ENCODE measurements at places on chromosomes 2 and 18.
A peak's percentile ranks its signal among the peaks of the same experiment; 100 is the strongest.

GRCh38 chr2:196130039-196130825 lies 41.1 kb downstream of the STK17B start:
- H3K4me3 ChIP-seq = no peak overlapping the region
- peaks cover 46% of the 10 kb centered on the region for H3K36me3 ChIP-seq
- no peak overlapping the region for H3K27ac ChIP-seq
- H3K4me1 ChIP-seq = no peaks in the 10 kb centered on the region

DNA sequence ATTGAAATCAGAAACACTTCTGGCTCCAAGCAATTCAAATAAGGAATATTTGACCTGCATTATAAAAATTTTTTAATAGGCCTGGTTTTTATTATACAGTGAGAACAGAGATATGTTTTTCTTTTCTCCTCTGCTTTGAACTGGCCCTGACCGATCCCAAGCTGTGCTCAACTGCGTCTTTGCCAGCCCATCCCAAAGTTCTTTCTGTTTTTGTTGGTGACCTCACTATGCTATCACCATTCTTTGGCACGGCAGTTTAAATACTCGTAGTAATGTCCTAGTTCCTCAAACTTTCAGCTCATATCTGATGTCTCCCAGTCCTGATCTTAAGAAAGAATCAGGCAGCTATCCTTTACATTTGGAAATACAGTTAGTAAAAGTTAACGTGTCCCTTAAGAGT lies 42.3 kb upstream of the NETO1 start:
- no peak overlapping the region for H3K4me3 ChIP-seq

GRCh38 chr18:29156531-29156930 lies 979.6 kb upstream of the CDH2 start:
- no peak overlapping the region for H3K27ac ChIP-seq
- no peak for DNase-seq
- no peaks in the 10 kb centered on the region for H3K27me3 ChIP-seq
- H3K4me1 ChIP-seq = no peaks in the 10 kb centered on the region
- no peak overlapping the region for H3K4me3 ChIP-seq

- no peak overlapping the region for H3K27ac ChIP-seq
- H3K4me3 ChIP-seq = no peak overlapping the region
- no peaks in the 10 kb centered on the region for H3K36me3 ChIP-seq
- no peak for DNase-seq
- H3K4me1 ChIP-seq = peaks cover 6% of the 10 kb centered on the region
These were observed 27.2 kb upstream of the LANCL1 start for GRCh38 chr2:210503725-210504191.

DNA sequence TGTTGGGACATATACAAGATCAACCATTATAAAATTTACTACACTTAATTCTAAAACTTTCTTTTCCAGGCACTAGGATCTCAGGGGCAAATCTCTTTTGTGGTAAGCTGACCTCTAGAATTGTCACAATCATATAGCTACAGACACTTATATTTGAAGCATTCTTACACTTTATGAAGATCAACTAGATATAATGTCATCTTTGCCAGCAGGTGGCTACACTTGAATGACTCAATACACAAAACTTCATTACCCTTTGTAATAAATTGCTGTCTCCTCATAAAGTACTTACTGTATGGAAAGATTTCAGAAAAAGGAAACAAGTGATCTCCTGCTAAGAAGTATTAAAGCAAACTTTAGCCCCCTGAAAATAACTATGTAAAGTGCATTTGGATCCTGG lies 77.8 kb downstream of the RDH14 start:
- no peak overlapping the region for H3K4me3 ChIP-seq
- H3K27me3 ChIP-seq = no peaks in the 10 kb centered on the region
- H3K36me3 ChIP-seq = no peaks in the 10 kb centered on the region
- H3K4me1 ChIP-seq = no peaks in the 10 kb centered on the region
- H3K27ac ChIP-seq = no peak overlapping the region
- no peak for DNase-seq

- H3K27ac ChIP-seq = no peak overlapping the region
- H3K4me3 ChIP-seq = no peak overlapping the region
- H3K36me3 ChIP-seq = no peaks in the 10 kb centered on the region
- no peak for DNase-seq
- peaks cover 7% of the 10 kb centered on the region for H3K27me3 ChIP-seq
These were observed 18.7 kb upstream of the PTPN4 start for GRCh38 chr2:119741001-119741400.

DNA sequence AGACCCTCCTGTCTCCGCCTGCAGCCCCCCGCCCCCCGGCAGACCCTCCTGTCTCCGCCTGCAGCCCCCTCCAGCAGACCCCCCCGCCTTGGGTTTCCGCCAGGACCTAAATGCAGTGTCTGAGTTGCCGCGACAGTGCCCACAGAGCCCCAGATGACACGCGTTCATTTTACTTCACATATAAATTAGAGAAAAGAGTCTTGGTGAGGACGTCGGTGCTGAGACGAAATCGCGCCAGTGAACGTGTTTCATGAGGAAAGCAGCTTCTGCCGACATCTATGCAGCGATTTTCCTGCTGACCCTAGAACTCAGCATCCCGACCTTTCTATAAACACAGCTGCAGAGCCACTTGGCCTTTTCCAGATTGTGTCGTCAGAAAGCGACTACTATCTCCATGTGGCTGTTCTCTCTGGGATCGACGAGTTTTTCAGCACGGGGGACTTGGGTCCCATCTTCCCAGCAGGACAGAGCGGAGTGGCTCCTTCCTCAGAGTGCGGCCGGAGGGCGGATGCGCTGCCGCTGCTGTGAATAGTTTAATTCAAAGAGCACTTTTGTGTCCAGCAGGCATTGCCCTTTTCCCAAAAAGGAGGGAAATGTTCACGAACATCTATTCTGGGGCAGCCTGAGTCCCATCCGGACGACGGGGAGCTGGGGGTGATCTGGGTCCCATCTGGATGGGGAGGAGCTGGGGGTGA lies 136.7 kb downstream of the NFATC1 start:
- H3K27ac ChIP-seq = no peak overlapping the region
- no peaks in the 10 kb centered on the region for H3K27me3 ChIP-seq
- H3K4me1 ChIP-seq = peaks cover 4% of the 10 kb centered on the region

DNA sequence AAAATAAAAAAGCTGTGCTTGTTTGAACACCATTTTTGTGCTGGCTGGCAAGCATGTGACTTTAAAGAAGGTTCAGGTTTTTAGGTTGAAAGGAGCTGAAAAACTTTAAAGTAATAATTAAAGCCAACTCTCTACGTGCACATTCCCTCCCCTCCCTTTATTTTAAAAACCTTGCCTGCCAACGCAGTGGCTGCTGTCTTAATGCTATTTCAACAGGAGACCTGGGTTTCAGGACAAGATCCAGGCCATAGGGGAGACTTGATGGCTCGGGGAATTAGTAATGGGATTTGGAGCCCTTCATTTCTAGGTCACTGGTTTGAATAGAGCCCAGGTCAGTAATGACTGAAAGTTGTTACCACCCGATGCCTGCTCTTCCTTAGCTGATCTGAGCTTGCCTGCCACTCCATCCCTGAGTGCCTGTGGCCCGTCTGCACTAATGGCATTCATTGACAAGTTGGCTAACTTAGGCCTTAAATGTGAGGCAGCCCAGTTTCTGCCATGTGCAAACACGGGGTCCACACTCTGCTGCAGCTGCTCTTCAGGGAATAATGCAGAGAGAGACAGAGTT lies 1233.2 kb upstream of the ZEB2 start:
- H3K27me3 ChIP-seq = no peaks in the 10 kb centered on the region
- H3K4me3 ChIP-seq = no peak overlapping the region
- no peak for DNase-seq

- H3K27me3 ChIP-seq = no peaks in the 10 kb centered on the region
- no peak overlapping the region for H3K4me3 ChIP-seq
- H3K4me1 ChIP-seq = no peaks in the 10 kb centered on the region
These were observed 264.8 kb upstream of the FSIP2 start for GRCh38 chr2:185473838-185474237.

- no peak overlapping the region for H3K4me3 ChIP-seq
- H3K4me1 ChIP-seq = peaks cover 47% of the 10 kb centered on the region
- peaks cover 2% of the 10 kb centered on the region for H3K36me3 ChIP-seq
These were observed 30.7 kb downstream of the CCDC141 start for GRCh38 chr2:179019260-179019659.

- H3K27me3 ChIP-seq = no peaks in the 10 kb centered on the region
- no peaks in the 10 kb centered on the region for H3K4me1 ChIP-seq
- no peak overlapping the region for H3K27ac ChIP-seq
- H3K4me3 ChIP-seq = no peak overlapping the region
- H3K36me3 ChIP-seq = no peaks in the 10 kb centered on the region
- DNase-seq = no peak
These were observed 45.9 kb downstream of the HS1BP3 start for GRCh38 chr2:20604951-20605381.

DNA sequence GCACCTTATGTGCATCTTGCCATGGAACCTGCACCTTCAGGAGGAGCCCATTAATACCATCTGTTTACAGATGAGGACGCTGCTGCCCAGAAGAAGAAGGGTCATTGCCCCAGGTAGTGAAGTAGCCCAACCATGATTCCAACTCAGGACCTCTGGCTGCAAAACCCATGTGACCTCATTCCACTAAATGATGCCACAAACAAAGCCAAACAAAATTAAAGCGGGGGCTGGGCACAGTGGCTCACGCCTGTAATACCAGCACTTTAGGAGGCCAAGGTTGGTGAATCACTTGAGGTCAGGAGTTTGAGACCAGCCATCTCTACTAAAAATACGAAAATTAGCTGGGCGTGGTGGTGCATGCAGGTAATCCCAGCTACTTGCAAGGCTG lies 202.1 kb downstream of the EIPR1 start:
- H3K36me3 ChIP-seq = peaks cover 43% of the 10 kb centered on the region
- H3K27ac ChIP-seq = no peak overlapping the region
- H3K27me3 ChIP-seq = no peaks in the 10 kb centered on the region
- no peak for DNase-seq
- H3K4me3 ChIP-seq = no peak overlapping the region

GRCh38 chr2:191048073-191048472 lies 34.1 kb upstream of the STAT1 start:
- H3K4me3 ChIP-seq = no peak overlapping the region
- no peak for DNase-seq
- no peaks in the 10 kb centered on the region for H3K36me3 ChIP-seq
- H3K27me3 ChIP-seq = peaks cover 9% of the 10 kb centered on the region
- no peak overlapping the region for H3K27ac ChIP-seq
- H3K4me1 ChIP-seq = no peaks in the 10 kb centered on the region

DNA sequence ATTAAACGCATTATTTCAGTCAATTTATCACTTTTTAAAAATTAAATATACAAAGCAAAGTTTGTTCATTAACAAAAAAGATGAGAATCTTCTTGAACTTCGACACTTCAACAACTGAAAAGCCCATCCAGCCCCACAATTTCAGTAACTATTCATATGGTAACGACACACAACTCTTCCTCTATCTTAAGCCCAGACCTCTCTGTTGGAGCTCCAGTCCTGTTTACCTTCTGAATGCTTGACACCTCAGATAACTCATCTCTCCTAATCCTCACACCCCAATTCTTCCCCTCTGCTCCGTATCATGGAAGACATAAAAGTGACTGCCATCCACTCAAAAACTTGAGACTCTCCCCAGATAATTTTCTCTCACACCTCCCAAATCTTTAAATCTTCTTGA lies 12.6 kb downstream of the USP37 start:
- no peak overlapping the region for H3K4me3 ChIP-seq
- peak overlapping the region; percentile 2 for H3K27ac ChIP-seq
- no peaks in the 10 kb centered on the region for H3K27me3 ChIP-seq
- no peak for DNase-seq

DNA sequence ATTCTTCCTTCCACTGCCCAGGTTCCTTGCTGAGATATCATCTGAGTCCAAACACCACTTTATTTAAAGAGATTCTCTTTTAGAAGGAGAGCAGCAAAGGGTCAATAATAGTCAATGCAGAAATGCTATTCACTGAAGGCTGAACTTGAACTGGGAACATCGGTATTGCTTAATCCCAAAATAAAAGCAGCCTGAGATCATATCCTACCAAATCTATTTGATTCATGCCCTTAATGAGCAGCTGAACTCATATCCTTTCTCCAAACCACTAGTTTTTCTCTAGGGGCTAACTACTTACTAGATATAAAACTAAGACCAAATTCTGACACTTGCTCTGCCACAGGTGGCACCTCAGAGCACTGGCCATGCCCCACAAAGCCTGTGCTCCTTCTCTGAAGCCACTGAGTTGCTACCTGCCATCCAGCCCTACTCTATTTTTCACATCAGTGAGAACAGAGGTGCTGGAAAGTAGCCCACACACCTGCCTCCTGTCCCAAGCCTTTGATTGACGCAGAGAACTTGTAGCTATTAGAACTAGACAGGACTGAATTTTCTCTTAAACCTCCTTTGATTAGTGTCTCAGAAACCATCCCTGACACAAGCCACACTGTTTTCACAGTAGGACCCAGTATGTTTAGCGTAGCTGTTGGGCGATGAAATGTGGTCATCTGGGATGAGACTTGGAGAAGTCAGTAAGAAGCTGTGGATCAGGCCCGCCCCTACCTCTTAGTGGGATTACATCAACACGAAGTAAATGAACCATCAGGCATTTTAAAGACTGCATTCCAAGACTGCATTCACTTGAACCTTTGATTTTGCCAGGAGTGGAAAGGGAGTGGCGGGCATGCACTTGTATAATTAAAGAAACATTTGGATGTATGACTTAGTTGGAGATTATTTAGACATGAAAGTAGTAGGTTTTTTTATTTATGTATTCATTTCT lies 124.3 kb downstream of the RBMS1 start:
- H3K36me3 ChIP-seq = peaks cover 22% of the 10 kb centered on the region
- H3K27ac ChIP-seq = no peak overlapping the region
- H3K4me3 ChIP-seq = no peak overlapping the region
- DNase-seq = no peak

DNA sequence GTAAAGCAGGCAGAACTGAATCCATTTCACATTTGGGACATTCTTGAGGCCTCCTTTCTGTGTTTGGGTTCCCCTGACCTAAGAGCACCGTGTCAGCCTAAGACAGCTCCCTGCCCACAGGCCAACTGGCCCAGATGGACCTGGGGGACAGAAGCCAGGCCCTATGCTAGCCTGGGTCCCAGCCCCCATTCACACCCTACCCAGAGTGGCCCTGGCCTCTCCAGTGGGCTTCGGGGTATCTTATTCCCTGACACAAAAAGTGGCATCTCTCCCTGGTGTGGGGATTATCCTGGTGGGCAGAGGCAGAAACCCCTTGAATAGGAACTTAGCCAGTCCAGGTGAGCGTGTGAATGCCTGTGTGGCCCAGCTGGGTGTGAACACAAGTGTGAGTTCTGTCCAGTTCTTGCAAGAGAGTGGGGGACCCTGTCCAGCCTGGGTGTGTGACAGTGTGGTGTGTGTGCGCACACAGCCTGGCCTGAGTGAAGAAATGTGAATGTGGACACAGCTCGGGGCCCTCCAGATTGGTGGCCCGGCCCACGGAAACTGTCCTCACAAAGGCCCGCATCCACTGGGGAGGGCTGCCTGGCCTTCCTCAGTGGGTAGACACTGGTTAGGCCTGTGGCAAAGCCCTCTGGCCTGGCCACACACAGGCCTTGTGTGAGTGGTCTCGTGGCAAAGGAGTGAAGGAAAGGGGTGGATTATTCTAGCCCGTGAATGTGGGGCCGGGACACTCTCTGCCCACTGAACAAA lies 63.0 kb upstream of the HAAO start:
- no peaks in the 10 kb centered on the region for H3K27me3 ChIP-seq
- no peak overlapping the region for H3K4me3 ChIP-seq
- no peaks in the 10 kb centered on the region for H3K36me3 ChIP-seq
- H3K27ac ChIP-seq = no peak overlapping the region

All from activated B cell treated with CpG ODN at 0.5 μM for 24 hours (primary cell).